ENCODE measurements at places on chromosomes 5 and 9.

DNA sequence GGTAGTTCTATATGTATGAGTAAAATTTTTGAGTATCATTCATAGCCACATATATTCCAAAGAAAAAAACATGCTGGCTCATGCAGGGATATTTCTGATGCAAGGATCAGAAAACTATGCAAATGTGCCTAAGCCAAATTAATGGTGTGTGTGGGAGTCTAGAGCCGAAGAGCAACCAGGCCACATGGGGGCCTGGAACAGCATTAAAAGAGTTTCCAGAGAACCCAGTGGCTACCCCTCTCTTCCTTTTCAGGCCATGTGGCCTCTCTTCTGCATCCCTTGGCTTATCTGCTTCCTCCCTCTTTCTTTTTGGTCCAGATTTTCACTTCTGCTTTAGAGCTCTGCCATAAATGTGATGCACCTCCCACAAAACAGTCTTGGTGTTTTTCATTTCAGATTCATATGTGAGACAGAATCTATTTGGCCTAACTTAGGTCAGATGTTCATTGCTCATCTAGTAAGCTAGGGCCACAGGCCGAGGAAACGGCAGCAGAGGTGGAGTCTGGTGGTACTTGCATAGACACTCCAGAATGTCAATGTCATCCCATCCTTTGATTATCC, 300.0 kb downstream of the SH3GL2 start:
- no peak for DNase-seq

GRCh38 chr5:143124593-143124992, 278.9 kb downstream of the NR3C1 start:
- no peak for DNase-seq

DNA sequence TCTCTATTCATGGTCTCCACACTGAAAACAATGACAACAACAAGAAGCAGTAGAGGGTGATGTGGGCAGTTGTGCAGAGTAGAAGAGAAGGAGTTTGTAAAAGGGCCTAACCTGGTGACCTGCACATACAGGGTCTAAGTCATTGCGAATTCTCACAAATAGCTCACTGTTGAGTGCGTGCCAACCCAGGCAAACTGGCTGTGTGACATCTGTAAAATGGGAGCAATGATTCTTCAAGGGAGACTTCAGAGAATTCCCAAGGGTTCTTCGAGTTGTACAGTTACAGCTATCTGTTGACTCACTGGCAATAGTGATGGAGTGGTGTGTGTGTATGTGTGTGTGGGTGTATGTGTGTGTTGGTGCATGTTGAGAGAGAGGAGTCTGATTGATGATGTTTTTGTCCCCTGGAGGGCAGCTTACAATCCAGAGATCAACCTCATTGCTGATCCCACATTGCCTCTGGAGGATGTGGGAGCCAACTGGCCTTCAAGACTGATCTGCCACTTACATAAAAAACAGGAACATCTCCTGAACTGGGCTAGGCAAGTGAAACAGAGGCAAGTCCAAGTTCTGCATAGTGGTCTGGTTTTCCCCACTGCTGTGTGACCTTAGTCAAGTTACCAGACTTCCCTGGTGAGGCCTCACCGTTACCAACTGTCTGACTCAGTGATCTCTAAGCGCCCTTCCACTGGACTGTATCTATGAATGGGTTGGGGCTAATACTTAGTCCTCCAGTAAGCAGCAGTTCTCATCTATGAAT, 3.2 kb downstream of the FAT2 start:
- no peak for DNase-seq

- peak; percentile 25 for DNase-seq
Observed at GRCh38 chr9:17064558-17064957, 70.3 kb upstream of the CNTLN start.

GRCh38 chr9:104854613-104855012, 73.3 kb downstream of the ABCA1 start:
- no peak for DNase-seq

DNA sequence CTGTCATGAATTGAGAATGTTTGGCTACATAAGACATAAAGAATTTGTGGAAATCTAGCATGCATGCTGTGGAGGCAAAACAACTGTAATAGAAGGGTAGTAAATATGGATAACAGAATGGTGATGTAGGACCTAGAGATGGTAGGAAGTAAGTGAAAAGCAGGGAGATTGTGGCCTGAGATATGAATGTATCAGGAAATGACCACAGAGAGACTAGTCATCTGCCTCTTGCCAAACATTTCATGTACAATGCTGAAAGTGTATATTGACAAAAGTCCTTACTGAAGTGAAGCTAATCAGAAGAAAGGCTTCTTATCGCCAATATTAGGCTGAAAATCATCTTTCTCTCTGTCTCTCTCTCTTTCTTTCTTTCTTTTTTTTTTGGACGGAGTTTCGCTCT, 873.1 kb upstream of the CTNND2 start:
- DNase-seq: no peak

DNA sequence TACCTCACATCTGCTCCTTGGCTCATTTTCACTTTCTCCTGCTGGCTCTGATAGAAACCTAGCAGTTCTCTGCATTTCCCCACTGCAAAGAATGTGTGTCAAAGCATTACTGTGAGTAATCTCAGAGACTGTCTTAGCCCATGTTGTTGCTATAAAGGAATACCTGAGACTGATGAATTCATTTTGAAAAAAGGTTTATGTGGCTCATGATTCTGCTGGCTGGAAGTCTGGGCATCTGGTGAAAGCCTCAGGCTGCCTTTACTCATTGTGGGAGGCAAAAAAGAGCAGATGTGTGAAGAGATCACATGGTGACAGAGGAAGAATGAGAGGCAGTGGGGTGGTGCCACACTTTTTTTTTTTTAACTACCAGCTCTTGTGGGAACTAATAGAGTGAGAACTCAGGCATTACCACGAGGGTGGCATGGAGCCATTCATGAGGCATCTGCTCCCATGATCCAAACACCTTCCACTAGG, 191.6 kb upstream of the CTNND2 start:
- no peak for DNase-seq

- DNase-seq: peak; percentile 94
Observed at GRCh38 chr9:132068605-132069004, 11.1 kb downstream of the MED27 start.

- DNase-seq: no peak
Observed at GRCh38 chr5:78587081-78587774, 61.3 kb downstream of the LHFPL2 start.

GRCh38 chr5:10564838-10565784, 1.2 kb downstream of the ANKRD33B start:
- DNase-seq: no peak

- no peak for DNase-seq
Observed at GRCh38 chr5:6484446-6484845, 35.8 kb downstream of the UBE2QL1 start.

DNA sequence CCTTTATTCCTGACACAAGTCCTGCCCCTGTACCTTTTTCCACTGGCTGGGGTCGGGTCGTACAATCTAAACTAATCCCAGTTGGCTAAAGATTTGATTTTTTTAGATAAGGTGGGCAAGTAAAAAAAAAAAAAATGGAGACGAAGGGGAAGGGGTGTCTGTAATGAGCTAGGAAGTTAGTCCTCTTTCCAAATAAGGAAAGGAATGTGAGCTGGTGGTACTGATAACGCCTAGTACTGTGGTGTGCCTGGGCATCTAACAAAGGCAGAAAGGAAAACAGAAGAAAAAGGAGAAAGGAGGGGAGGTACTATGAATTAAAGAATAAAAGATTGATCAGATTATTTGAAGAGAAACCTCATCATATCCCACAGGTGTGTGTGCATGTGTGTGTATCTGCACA, 21.3 kb downstream of the PRDM9 start:
- DNase-seq: no peak

GRCh38 chr5:138595180-138595795, 20.1 kb upstream of the HSPA9 start:
- no peak for DNase-seq

DNA sequence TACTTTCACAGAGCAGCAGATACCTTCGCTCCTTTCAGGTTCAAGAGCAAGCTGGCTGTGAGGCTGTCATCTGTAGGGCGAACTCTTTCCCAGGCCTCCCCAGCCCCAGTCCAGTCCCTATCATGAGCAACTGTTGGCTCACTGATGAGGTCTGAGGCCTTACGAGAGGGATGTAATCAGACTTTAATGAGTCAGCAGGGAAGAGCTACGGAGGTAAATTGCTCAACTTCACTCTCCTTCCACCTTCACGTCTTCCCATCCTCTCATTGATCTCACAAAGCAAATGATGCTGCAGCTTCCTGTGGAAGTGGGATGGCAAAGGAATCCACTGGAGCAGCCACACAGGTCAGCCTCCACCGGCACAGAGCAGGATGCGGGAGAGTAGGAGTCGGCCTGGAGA, 130.7 kb upstream of the TBCA start:
- DNase-seq: no peak

Data from myocyte (in vitro differentiated cells).